ENCODE measurements at places on chromosomes 12 and 14.

GRCh38 chr14:33393231-33393894 lies 454.7 kb downstream of the NPAS3 start:
- peak; percentile 22 for DNase-seq

GRCh38 chr12:51836041-51836826 lies 12.3 kb downstream of the FIGNL2 start:
- no peak for DNase-seq

DNA sequence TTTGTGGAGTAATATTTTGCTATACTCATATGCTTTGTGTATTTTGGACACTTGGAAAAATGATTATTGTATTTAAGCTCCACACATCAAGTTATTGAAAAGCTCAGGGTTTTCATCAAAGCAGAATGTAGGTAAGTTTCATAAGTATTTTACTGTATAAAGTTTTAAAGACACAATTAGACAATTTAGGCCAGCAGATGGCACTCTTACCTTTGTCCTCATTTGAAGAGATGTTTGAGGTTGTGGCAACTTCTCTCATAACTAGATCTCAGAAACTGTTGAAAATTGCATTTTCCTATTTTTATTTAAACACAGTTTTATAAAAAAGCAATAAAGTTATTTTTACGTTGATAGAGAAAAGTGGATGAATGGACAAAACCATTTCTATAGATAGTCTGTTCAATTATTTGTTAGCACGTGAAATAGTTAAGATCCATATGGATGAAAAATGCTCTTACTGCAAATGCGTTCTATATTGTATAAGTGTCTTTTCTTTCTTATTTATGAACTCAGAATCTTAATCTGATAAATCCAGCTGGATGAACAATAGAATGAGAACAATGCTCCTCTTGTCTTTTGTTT lies 300.0 kb downstream of the AEBP2 start:
- peak; percentile 82 for DNase-seq

- DNase-seq = no peak
Observed at GRCh38 chr12:4387607-4388006, 8.1 kb upstream of the FGF23 start.

- DNase-seq = no peak
Observed at GRCh38 chr12:58602179-58602578, 318.1 kb downstream of the LRIG3 start.

GRCh38 chr12:22100958-22101748 lies 55.1 kb downstream of the CMAS start:
- peak; percentile 70 for DNase-seq

- DNase-seq = no peak
Observed at GRCh38 chr14:60686865-60687264, 37.3 kb downstream of the SIX4 start.

GRCh38 chr14:43625294-43625693 lies 881.8 kb downstream of the FSCB start:
- DNase-seq = no peak

GRCh38 chr12:27868139-27868538 lies 88.1 kb upstream of the MANSC4 start:
- peak; percentile 88 for DNase-seq

DNA sequence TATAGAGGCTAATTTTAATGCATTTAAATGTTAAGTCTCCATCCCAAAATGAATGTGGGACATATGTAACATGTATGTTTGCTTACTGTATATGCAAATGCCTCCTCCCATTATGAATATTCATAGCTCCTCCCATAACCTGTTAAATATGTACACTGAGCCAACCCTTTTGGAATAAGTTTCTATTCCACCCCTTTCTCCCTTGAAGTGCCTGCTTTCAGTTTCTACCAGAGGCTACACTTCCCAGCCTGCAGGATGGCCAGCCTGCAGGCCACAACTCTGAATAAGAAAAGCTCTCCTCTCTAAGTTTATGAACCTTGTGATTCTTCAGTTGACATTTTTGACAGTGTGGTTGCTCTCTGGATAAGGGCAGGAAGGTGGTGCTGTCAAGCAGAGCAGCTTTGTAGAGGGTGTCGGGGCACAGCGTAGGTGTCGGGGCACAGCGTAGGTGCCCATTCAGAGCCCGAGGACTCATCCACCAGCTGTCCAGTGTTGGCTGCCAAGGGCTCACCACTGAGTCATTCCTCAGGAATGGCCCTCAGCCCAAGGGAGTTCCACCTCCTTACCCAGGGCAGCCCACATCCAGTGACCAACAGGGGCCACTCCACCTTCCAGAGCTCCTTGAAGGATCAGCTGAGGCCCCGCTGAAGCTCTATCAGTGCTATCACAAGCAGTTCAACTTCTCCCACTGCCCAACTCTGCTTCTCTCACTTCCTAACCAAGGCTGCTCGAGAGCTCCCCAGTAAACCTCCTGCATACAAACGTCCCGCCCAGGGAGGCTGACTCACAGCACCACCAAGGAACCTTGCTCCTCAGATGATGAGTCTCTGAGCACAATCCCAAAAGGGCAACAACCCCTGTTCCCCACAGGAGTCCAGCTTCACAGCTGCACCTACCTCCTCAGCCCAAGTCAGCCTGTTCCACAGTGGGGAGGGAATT lies 31.4 kb downstream of the VWF start:
- peak; percentile 91 for DNase-seq

DNA sequence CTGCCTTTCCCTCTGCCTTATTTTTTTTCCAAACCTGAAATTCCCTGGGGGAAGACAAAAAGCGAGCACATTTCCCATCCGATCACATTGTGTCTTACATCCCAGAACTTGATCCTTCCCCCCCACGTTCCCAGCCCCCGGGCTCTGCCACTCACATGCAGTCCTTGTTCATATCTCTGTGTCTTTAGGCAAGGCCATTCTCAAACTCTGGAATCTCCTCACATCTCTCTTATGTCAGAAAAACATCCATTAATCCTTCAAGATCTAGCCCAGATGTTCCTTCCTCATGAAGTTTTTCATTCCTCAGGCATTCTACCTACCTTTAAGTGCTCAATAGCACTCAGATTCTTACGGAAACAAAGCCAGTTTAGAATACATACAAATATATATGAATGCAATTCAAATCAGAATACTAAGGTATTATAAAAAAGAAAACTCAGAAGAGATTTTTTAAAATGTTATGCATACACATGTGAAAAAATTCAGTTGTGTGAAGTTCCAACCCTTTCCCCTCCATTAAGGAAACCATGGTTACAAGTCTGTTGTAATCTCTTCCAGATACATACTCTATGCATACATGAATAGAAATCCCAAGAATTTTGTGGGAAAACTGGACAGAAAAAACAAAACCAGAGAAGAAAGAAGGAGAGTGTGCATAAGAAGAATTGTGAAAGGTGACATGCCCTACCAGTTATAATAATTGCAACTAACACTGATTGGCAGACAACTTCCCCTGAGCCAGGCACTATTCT lies 120.3 kb downstream of the SLC38A1 start:
- no peak for DNase-seq

DNA sequence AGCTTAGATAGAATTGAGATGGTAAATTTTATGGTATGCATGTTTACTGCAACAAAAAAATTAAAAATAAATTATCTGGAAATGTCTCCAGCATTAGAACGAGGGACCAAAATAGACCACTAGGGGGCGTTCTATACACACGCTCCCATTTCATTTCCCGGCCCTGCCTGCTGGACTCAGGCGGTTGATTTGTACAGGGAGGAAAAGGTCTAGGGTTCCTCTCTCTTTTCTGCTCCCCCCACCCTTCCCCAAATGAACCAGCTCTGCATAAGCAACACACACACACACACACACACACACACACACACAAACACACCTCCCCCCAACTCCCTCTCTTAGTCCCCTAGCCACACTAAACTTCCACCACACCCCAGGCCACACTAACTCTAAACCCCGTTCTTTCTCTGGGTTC lies 7.8 kb upstream of the DTX1 start:
- DNase-seq = peak; percentile 59

- DNase-seq = peak; percentile 83
Observed at GRCh38 chr14:64191756-64192155, 102.4 kb downstream of the ESR2 start.

DNA sequence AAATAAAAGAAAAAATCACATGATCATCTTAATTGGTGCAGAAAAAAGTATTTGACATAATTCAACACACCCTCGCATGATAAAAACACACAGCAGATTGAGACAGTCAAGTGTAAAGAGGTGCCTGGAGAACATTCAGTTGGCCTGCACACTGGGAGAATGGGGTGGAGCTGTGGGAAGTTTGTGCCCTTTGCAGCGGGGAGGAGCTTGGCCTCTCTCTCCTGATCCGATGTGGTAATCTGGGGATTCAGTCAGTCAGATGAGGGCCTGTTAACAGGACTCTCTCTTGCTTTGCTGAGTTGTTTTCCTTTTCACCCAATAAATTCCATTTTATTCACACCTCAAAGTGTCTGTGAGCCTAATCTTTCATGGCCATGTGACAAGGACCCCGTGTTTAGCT lies 5.9 kb downstream of the SERPINA6 start:
- DNase-seq = no peak

GRCh38 chr12:131084341-131085011 lies 130.8 kb downstream of the ADGRD1 start:
- DNase-seq = no peak

GRCh38 chr12:50333441-50333840 lies 50.1 kb upstream of the LIMA1 start:
- no peak for DNase-seq

DNA sequence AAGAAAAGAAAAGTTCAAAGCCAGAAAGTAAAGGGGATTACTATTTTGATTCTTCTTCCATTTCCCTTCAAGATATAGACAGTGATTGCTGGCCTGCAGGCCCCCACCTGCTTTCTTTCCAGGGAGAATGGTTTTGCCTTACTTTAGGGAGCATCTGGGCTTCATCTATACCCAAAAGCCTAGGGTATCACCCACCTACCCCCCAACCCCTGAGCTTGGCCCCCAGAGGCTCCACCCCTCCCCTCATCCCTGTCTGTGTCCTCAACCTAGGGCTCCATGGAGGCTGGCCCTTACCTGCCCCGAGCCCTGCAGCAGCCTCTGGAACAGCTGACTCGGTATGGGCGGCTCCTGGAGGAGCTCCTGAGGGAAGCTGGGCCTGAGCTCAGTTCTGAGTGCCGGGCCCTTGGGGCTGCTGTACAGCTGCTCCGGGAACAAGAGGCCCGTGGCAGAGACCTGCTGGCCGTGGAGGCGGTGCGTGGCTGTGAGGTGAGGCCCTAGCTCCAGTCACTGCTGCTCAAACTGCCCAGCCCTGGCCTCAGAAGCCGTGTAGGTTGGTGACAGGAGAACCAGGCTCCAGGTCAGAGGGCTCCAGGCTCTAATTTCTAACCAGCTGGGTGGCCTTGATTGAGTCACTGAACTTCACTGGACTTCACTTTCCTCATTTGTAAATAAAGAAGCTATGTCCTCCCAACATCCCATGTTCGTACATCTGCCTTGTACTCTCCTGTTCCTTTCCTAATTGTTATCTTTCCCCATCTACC lies 13.6 kb downstream of the ARHGEF40 start:
- DNase-seq = no peak

DNA sequence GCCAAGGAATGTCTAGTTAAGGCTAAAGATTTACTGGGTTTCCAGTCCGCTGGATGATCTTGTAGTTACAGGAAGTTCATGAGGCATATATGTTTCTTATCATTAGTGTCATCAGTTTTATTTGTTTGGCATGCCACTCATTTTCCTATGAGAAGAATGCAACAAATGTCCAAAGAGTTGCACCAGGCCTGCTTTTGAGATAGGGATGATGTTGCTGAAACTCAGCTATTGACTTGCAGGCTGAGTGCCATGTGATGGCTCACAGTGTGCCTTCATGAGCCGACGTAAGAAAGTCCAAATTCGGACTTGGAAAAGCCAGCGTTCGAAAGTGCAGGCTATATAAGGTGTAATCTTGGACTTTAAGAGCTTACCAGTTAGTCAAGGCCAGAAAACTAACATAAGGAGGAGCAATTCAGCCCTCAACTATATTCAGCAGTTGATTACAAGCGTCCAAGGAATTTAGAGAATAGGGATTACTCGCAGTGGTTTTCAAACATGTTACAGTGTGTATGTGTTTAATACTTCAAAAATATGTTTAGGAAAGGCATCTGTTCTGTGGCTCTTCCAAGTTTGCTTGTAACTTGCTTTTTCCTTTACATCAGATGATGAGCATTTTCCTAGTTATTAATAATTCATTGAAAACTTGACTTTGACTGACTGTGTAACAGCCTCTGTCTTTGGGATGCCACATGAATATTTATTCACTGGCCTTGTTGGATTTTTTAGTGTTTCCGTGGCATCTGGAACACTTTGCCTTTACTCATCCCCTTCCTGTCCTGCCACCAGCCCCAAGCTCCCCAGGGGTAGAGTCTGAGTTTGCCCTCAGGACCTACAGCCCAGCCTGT lies 101.3 kb downstream of the LGMN start:
- peak; percentile 75 for DNase-seq

GRCh38 chr12:115191342-115191741 lies 507.4 kb upstream of the TBX3 start:
- no peak for DNase-seq

- no peak for DNase-seq
Observed at GRCh38 chr12:51948066-51948465, 3.4 kb upstream of the ACVR1B start.

GRCh38 chr12:92158796-92159439 lies 13.3 kb upstream of the BTG1 start:
- no peak for DNase-seq

DNA sequence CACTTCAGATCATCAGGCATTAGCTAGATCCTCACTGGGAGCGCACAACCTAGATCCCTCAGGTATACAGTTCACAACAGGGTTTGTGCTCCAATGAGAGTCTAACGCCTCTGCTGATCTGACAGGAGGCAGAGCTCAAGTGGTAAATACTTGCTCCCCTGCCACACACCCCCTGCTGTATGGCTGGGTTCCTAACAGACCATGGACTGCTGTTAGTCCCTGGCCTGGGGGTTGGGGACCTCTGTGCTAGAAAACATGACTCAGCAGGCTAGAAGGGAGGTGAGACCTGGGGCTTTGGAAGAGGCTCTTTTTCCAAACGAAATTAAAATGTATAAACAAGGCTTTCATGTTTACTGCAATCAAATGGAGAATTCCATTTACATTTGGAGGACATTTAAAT lies 691.1 kb downstream of the FLRT2 start:
- no peak for DNase-seq

DNA sequence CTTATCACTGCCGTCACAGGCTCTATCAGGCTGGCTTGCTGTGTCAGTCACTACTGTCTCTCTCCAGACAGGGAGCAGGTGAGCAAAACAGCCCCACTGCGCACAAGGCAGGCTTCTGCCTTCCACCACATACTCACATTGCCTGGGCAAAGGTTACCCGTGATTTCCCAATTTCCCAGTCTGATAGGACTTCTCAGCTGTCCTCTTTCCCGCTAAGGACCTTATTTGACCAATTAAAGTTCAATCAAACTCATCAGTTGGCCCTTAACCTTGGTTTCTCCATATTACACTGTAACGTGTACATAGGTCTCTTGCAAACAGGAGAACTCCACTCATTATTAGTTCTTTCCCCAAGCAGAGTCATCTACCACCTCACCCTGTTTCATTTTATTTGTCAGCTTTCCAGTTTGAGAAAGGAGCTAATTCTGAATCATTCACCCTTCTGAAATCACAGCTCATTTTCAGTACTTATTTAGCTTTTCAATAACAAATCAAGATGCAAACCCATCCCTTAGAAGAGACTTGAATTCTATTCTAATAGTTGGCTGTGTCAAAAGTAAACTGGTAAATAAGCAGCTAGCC lies 170.8 kb downstream of the ESR2 start:
- no peak for DNase-seq

GRCh38 chr14:66234411-66234810 lies 251.8 kb upstream of the CCDC196 start:
- DNase-seq = no peak

Data from astrocyte of the spinal cord (primary cell).